Activated CD4-positive, alpha-beta T cell treated with anti-CD3 and anti-CD28 coated beads, Interleukin-2, Interleukin-4, amounts not matched to agents 100 ng/mL and 50 ng/mL, durations not matched to agents 16 hours and 8 hours (primary cell): ENCODE measurements at places on chromosomes 7 and 10.

GRCh38 chr7:111433426-111433825 is 128.9 kb downstream of the IMMP2L start:
- no peak for DNase-seq

- DNase-seq: no peak
Observed at GRCh38 chr10:32159264-32159663, 103.0 kb upstream of the KIF5B start.

DNA sequence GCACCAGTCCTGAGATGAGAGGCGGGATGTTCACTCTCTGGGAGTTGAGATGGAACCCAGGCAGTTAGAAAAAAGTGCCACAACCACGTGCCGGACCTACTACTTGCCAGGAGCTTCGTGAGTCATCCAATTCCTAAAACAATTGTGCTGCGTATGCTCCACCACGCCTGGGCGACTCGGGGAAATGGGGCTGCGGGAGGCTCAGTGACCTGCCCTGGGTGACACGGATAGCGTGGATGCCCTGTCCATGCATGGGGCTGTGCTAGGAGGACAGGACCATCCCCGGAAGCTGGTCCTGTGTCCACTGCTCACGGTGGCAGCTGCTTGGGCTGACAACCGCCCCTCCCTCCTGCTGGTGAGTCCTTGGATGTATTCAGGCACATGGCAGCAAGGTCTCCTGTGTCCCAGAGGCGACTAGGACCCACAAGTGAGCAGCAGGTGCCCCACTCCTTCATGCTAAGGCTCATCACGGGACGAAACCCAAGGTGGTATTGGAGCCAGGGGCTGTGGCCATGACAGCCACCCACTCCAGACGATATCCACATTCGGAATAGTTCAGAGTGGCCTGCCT is 90.4 kb downstream of the BMS1 start:
- no peak for DNase-seq

- DNase-seq: no peak
Observed at GRCh38 chr10:88386821-88387773, 196.0 kb downstream of the RNLS start.

DNA sequence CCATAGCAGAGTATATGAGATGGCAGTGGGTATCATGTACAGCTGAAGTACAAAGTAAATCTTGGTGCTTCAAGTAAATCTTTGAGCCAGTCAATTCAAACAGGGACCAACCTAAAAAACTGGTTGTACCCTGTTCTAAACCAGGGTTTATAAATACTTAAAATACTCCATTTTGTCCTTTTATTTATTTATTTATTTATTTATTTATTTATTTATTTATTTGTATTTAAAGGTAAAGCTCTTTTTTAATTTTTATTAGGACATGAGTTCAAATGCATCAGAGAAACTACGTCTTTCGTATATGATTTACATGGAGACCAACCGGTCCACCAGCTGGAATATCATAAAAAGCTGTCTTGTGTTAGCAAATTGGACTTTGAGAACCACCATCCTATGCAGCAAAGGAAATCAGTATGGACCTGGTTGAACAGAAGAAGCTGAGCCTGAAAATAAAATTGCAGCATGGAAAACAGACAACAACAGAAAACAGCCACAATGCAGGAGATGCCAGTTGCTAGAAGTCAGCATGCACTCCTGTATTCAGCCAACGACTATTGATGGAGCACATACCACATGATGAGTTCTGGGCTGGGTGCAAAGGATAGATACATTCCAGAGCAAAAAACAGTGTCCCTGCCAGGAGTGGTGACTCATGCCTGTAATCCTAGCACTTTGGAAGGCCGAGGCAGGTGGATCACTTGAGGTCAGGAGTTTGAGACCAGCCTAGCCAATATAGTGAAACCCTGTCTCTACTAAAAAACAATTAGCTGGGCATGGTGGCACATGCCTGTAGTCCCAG is 60.0 kb downstream of the PLXNA4 start:
- no peak for DNase-seq
